ENCODE measurements at places on chromosomes 4 and X. TPM values are rescaled to one million over a fixed set of nuclear protein-coding genes. Genes with fewer than 3 reads are reported as not detected.

Gene NEUROG2
- 8.2 TPM for total RNA-seq

Gene CCDC149
- total RNA-seq = 28.0 TPM

Gene PCSK1N
- total RNA-seq = 46.4 TPM

Gene ZXDA
- total RNA-seq = 15.6 TPM

Gene PF4V1
- total RNA-seq = not detected

Gene DMRTC1B
- total RNA-seq = 2.1 TPM

Gene LIMCH1
- 125 TPM for total RNA-seq

Gene NLGN4X
- total RNA-seq = 39.9 TPM

Gene NPFFR2
- total RNA-seq = 3.2 TPM

Gene FRMPD3
- 1.2 TPM for total RNA-seq

Gene TLR2
- 8.7 TPM for total RNA-seq

Gene LUZP4
- not detected for total RNA-seq

Gene MAGEB6
- total RNA-seq = not detected

Gene CT55
- not detected for total RNA-seq

Gene MGARP
- total RNA-seq = 98.1 TPM

Gene DDIT4L
- total RNA-seq = 8.5 TPM

Gene NR0B1
- not detected for total RNA-seq

Gene TRIML2
- total RNA-seq = not detected

Gene USP46
- total RNA-seq = 33.5 TPM

Gene PHKA1
- total RNA-seq = 8.4 TPM

Gene NXF2
- total RNA-seq = not detected

Gene SPANXA2
- total RNA-seq = not detected

Gene FOXR2
- not detected for total RNA-seq

Gene KCND1
- 3.6 TPM for total RNA-seq

Gene VGLL1
- 1.1 TPM for total RNA-seq

Gene CLIC2
- 4.8 TPM for total RNA-seq

Gene OTUD6A
- total RNA-seq = not detected

Gene GPR143
- 11.9 TPM for total RNA-seq

Gene ESX1
- total RNA-seq = not detected

Gene PPEF2
- 12.3 TPM for total RNA-seq

Gene MAML3
- total RNA-seq = 17.6 TPM

Gene XK
- total RNA-seq = 5.8 TPM

Gene GLRB
- total RNA-seq = 15.2 TPM

Gene PLS3
- total RNA-seq = 90.3 TPM

Gene TCP11X2
- total RNA-seq = 6.8 TPM

Gene TRIM61
- total RNA-seq = 2.7 TPM

Gene GALNTL6
- total RNA-seq = 9.6 TPM

Gene BTC
- total RNA-seq = 8.0 TPM

Gene F9
- total RNA-seq = not detected

Gene MAGT1
- total RNA-seq = 51.7 TPM

Gene LARP7
- 58.7 TPM for total RNA-seq

Gene FOXP3
- total RNA-seq = not detected

Gene CTAG1A
- not detected for total RNA-seq

Gene RPA4
- 6.1 TPM for total RNA-seq

Gene SHROOM2
- total RNA-seq = 23.6 TPM

Gene RADX
- 7.9 TPM for total RNA-seq

Gene NCAPG
- total RNA-seq = 21.6 TPM

Gene CENPVL3
- total RNA-seq = 1.9 TPM

Gene P2RY4
- 0.82 TPM for total RNA-seq

Gene AKAP14
- total RNA-seq = not detected

Gene MSX1
- 4.1 TPM for total RNA-seq
